ENCODE measurements at places on chromosomes 7 and 10.

- no peak for DNase-seq
- no peak overlapping the region for H3K4me3 ChIP-seq
- no peaks in the 10 kb centered on the region for H3K36me3 ChIP-seq
- peaks cover 25% of the 10 kb centered on the region for H3K4me1 ChIP-seq
- no peaks in the 10 kb centered on the region for H3K27me3 ChIP-seq
Measured at GRCh38 chr10:19956516-19957032, 140.3 kb downstream of the PLXDC2 start.

DNA sequence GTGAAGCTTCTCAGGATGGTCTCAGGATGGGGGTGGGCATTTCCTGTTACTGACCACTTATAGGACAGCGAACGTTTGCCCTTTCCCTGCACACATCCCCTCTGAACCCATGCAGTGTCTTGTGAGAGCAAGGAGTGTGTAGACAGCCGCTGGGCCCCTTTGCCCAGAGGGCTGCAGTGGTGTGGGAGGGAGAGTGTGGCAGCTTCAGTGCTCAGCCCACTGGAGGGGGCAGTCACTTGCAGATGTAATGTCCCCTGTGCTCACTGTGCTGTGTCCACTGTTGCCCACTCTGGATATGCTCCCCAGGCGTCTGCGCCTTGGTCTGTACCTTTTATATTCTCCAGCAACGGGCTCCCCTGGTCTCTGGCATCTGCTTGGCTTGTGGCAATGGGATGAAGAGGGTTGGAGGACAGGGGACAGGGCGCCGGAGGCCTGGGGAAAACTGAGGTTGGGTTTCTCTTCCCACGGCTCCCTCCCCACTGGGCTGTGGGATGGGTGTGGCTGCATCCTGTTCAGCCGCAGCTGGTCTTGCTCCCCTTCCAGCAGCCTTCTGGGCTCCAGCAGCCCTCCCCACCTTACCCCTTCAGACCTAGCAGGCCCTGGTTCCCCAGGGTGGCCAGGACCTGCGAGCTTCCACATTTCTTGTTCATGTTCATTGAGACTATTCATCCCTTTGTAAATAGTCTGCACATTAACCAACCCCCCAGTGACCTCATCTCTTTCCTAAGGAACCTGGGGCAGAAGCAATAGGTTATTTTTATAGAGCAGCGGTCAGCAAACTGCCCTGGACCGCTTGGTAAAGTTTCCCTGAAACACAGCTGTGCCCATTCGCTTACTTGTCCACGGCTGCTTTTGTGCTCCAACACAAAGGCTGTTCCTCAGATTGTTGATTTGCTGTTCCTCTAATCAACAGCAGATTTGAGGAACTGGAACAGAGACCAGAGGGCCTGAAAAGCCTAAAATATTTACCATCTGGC, 6.1 kb downstream of the ZNF789 start:
- DNase-seq: no peak
- no peaks in the 10 kb centered on the region for H3K27me3 ChIP-seq
- H3K27ac ChIP-seq: peak overlapping the region; percentile 10
- H3K4me1 ChIP-seq: peaks cover 3% of the 10 kb centered on the region
- H3K4me3 ChIP-seq: no peak overlapping the region
- peaks cover 65% of the 10 kb centered on the region for H3K36me3 ChIP-seq

GRCh38 chr10:47287365-47287802, 12.6 kb upstream of the GDF10 start:
- peaks cover 5% of the 10 kb centered on the region for H3K27me3 ChIP-seq
- H3K27ac ChIP-seq: no peak overlapping the region
- no peaks in the 10 kb centered on the region for H3K36me3 ChIP-seq
- no peaks in the 10 kb centered on the region for H3K4me1 ChIP-seq
- DNase-seq: no peak
- H3K4me3 ChIP-seq: no peak overlapping the region

GRCh38 chr7:35546691-35547429, 148.1 kb downstream of the HERPUD2 start:
- H3K4me1 ChIP-seq: no peaks in the 10 kb centered on the region
- no peak overlapping the region for H3K4me3 ChIP-seq
- H3K27me3 ChIP-seq: no peaks in the 10 kb centered on the region
- DNase-seq: no peak
- H3K36me3 ChIP-seq: no peaks in the 10 kb centered on the region
- H3K27ac ChIP-seq: no peak overlapping the region

DNA sequence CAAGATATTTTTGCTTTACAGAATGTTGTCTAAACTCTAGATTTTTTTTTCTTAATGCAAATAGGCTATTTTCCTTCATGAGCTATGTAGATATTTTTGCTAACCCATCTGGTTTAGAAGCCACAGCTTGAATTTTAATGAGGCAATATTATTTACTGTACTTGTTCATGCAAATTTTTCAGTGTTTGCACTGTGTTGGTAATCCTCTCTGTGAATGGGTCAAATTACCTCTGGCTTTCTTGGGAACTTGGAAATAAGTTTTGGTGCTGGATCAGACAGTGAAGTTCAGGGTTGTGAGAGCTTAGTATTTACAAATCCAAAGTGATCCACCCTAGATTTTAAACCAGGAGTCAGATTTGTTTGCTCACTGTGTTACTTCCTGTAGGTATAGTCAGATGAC, 686.9 kb downstream of the NXPH1 start:
- no peak overlapping the region for H3K4me3 ChIP-seq
- no peaks in the 10 kb centered on the region for H3K4me1 ChIP-seq
- H3K27me3 ChIP-seq: no peaks in the 10 kb centered on the region
- no peak overlapping the region for H3K27ac ChIP-seq
- no peaks in the 10 kb centered on the region for H3K36me3 ChIP-seq

DNA sequence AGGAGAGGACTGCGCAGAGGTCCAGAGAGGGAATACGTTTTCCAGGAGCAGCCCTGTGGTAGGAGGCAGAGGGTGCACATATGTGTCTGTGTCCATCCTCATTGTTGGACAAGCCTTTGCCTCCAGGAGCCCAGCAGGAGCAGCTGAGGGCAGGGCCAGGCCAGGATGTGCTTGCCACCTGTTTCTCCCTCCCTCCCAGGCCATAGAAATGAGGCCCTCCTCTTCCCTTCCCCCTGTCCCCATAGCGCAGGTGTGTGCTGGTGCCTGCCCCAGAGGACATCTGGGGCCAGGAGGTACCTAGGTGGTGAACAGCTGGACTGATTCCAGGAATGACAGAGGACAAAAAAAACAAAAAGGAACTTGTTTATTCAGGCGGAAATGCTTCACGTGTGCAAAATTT, 10.5 kb upstream of the CXCL12 start:
- no peaks in the 10 kb centered on the region for H3K36me3 ChIP-seq
- DNase-seq: no peak
- H3K27me3 ChIP-seq: no peaks in the 10 kb centered on the region
- no peak overlapping the region for H3K27ac ChIP-seq
- no peaks in the 10 kb centered on the region for H3K4me1 ChIP-seq
- H3K4me3 ChIP-seq: no peak overlapping the region

DNA sequence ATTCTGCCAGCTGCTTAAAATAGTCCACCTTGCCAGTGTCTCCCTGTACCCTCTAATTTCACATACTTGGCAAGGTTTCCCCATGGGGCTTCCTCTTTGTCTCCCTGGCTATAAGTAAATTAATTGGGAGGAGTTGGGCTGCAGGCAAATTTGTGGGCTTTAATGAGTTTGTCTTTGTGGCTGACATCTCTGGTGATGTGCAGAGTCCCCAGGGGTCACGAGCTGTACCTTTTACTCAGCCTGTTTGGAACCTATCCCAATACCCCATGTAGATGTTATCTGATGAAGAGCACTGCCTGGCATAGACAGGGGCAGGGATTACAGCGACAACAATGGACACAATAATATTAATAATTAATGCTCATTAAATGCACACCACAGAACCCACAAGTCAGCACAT, 132.5 kb downstream of the SLIT1 start:
- no peaks in the 10 kb centered on the region for H3K4me1 ChIP-seq
- H3K27ac ChIP-seq: no peak overlapping the region
- no peaks in the 10 kb centered on the region for H3K27me3 ChIP-seq
- no peak for DNase-seq

GRCh38 chr10:60573336-60573735, 183.7 kb upstream of the ANK3 start:
- H3K4me1 ChIP-seq: no peaks in the 10 kb centered on the region
- no peak overlapping the region for H3K4me3 ChIP-seq
- no peaks in the 10 kb centered on the region for H3K27me3 ChIP-seq
- no peaks in the 10 kb centered on the region for H3K36me3 ChIP-seq
- no peak overlapping the region for H3K27ac ChIP-seq
- no peak for DNase-seq

DNA sequence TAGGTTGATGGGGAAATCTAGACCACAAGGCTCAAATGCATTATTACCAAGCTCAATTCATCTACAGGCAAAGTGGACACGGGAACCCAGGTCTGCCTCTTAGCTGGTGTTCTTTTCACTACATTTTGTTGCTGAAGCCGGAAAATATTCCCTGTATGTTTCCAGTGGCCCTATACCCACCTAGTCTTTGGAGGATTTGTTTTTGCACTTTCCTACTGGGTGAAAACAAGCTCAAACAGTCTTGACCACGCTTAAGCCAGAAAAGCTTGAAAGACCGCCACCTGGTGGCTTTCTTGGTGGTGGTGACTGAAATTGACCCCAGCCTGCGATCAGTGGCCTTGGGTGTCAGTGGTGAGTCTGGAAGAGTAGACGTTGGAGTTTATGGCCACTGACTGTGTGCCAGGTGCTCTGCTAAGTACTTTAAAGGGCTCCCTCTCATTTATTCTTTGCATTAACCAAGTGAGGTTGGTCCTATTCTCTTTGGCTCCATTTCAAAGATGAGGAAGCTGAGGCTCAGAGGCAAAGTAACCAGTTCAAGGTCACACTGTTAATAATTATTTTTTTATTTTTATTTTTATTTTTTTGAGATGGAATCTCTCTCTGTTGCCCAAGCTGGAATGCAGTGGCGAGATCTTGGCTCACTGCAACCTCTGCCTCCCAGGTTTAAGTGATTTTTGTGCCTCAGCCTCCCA, 11.1 kb upstream of the CRTAC1 start:
- H3K27ac ChIP-seq: no peak overlapping the region
- peaks cover 91% of the 10 kb centered on the region for H3K27me3 ChIP-seq
- no peaks in the 10 kb centered on the region for H3K36me3 ChIP-seq
- DNase-seq: no peak
- H3K4me3 ChIP-seq: no peak overlapping the region
- H3K4me1 ChIP-seq: no peaks in the 10 kb centered on the region

DNA sequence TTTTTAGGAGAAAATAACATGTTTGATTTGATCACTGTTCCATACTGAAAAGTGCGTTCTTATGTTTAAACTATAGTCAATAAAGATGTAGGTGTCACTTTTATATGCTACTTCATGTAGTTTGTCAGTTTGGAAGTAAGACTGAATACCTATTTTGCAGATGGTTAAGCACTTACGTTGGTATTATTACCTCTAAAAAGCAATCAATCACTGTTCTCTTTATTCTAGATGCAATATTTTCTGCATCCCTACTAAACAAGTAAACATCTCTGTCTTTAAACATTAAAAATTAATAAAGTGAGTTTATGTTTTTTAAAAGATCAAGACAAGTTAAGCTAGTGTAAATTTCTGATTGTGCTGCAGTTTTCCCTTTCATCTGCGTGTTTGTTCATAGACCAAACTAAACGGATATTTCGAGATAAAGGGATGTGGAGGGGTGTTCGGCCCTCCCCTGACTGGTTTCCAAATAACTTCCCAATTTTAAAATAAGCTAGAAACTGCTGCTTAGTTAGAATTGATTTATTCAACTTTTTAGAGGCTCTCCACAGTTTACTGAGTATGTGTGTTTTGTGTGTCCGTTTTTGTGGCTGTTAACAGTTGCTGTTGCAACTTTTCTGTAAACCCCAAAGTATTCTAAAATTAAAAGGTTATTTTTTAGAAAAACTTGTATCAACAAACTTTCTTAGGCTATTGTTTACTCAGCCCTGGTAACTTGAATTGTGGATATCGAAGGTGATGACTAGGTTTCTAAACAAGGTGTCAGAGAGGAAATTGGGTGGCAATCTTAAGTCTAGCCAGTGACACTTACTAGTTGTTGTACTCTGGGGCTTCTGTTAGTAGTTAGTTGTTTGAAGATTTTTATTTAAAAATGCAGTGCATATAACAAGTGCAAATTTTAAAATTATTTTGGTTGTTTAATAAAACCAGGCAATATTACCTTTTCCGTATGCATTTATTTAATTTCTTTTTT, 974 bp downstream of the KIF11 start:
- no peaks in the 10 kb centered on the region for H3K36me3 ChIP-seq
- DNase-seq: no peak
- peak overlapping the region; percentile 53 for H3K4me3 ChIP-seq
- H3K27ac ChIP-seq: peak overlapping the region; percentile 94

- DNase-seq: no peak
- peaks cover 20% of the 10 kb centered on the region for H3K4me1 ChIP-seq
- H3K4me3 ChIP-seq: no peak overlapping the region
Measured at GRCh38 chr7:116741625-116742316, 69.8 kb downstream of the MET start.

DNA sequence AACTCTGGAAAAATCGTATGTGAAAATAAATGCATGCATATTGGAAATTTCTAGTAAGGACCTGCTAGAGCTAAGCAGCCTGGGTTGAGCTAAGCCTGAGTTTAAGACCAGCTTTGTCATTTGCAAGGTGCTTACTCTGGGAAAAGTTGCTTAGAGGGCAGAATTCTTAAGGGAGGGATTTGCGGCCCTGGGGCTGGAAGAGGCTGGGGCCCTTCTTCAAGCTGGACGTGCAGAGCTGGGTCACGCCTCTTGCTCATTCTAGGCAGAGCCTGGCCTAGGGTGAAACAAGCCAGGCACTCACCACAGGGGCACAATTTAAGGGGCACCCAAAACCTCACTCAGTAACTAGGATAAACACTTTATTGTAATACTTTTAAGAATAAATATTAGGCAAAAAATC, 137.2 kb downstream of the ARHGAP22 start:
- no peak overlapping the region for H3K4me3 ChIP-seq
- DNase-seq: no peak
- no peaks in the 10 kb centered on the region for H3K27me3 ChIP-seq
- H3K36me3 ChIP-seq: no peaks in the 10 kb centered on the region

DNA sequence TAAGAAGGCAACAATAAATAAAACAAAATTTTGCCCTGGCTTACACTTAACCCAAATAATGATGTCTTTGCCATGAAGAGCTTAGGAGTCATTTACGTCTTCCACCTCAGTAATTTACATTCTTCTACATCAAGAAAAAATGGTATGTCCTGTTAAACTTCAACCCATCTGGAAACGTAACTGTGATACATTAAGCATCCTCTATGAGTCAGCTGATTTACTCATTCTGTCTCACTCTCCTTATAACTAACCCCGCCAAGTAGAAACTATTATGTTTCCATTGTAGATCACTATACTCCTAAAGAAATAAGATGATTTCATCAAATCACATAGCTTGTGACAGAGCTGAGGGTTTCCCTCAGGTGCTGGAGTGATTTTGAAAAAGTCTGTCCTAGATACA, 330.7 kb downstream of the CDC14C start:
- no peaks in the 10 kb centered on the region for H3K27me3 ChIP-seq
- DNase-seq: no peak
- H3K36me3 ChIP-seq: no peaks in the 10 kb centered on the region
- H3K4me1 ChIP-seq: no peaks in the 10 kb centered on the region

Data from esophagus squamous epithelium (tissue), 5 donors.